Tracheal epithelial cell (primary cell): ENCODE measurements at places on chromosomes 7 and 10. TPM values are rescaled to one million over a fixed set of nuclear protein-coding genes. Genes with fewer than 3 reads are reported as not detected.

Gene SFTPA2
- under 0.01 TPM in 1 of 2 replicates, not detected in the other for total RNA-seq

Gene CADPS2
- 4.0 and 8.2 TPM in 2 replicates for total RNA-seq

Gene CLRN3
- not detected in 2 replicates for total RNA-seq

Gene PTEN
- total RNA-seq, result 62.4 and 94.2 TPM in 2 replicates

Gene LMTK2
- total RNA-seq, result 13.0 and 14.9 TPM in 2 replicates

Gene DYDC1
- not detected in 2 replicates for total RNA-seq

Gene ZNF853
- 0.85 and 2.2 TPM in 2 replicates for total RNA-seq

Gene DGKB
- total RNA-seq, result not detected in 2 replicates
